Anterior cingulate cortex (tissue), 58 donors: ENCODE measurements at places on chromosomes 11 and 22.

DNA sequence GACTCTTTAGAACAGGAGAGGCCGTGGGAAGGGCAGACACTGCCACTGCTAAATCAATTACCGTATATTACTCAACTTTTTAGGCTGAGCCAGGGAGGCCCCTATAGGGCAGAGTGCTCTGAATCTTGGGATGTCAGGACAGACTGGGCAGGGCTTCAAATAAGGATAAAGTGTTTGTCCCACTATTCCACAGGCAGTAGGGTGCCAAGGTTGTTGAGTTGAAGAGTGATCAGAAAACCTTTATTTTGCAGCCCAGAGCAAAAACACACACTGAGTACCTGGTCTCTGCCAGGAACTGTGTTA lies 1.6 kb upstream of the B4GAT1 start:
- DNase-seq, result no peak

- no peak for DNase-seq
Observed at GRCh38 chr11:33214187-33214586, 43.0 kb upstream of the HIPK3 start.

GRCh38 chr11:104003491-104003890 lies 32.9 kb upstream of the DDI1 start:
- DNase-seq, result no peak

- no peak for DNase-seq
Observed at GRCh38 chr11:101195294-101195693, 65.7 kb upstream of the PGR start.

DNA sequence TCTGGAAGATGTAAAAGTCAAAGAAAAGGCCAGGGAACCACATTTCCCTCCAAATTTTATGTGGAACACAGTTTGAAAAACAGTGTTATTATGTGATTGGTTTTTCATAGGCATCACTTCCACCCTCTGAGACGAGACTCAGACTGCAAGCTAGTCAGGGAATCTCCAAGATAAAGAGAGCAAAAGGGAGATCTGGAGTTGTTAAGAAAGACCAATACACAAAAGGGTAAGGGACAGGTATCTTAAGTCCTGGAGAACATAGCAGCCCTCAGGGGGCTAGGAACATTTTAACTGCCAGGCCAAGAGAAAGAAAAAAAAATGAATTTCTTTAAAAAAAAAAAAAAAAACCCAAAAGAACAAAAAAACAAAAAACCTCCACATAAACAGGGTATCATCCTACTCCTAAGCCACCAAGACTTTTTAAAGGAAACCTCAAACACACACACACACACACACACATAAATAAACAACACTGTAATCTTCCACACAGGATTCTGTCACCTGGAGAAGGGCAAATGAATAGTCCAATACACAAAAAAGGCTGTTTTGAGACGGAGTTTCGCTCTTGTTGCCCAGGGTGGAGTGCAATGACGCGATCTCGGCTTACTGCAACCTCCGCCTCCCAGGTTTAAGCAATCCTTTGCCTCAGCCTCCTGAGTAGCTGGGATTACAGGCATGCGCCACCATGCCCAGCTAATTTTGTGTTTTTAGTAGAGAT lies 44.5 kb downstream of the CELF1 start:
- DNase-seq, result no peak

DNA sequence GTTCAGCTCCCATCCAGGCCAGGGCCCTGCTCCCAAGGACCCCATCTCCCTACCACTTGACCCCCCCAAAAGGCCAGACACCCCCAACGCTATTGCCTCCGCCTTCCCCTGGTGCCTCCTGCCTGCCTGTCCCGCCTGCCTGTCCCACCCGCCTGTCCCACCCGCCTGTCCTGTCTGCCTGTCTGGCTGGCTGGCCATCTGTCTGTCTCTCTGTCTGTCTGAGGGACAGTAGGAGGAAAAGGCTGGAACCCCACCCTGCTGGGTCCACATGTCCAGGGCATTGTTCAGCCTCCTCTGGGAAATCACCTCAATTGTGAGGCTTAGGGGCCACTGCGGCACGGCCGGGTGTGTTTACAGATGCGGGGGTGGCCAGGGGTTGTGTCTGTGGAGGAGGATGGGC lies 25.3 kb upstream of the CBX7 start:
- no peak for DNase-seq

DNA sequence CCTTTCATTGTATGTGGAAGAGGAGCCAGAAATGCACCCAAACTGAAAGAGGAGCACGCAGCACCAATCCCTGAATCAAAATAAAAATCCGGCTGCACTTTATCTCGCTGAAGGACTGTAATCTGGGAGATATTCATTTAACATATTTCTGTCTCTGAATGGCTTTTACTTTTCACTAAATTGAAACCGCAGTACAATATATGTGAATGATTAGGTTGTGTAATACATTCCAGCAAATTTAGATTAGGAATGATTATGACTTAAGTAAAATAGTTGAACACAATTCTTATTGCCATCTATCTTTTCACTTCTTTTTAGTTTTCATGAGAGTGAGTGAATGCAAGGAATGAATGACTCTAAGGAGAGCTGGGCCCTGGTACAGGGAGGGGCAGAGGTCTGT lies 232.1 kb downstream of the ST3GAL4 start:
- DNase-seq, result no peak

GRCh38 chr11:36509694-36510593 lies at the start of gene TRAF6:
Gene TRAF6 (minus strand): TSS chr11:36510272. CDS start chr11:36501515, 8,757 bp downstream.
- DNase-seq, result peak; percentile 86

GRCh38 chr22:50473855-50474671 lies 772 bp downstream of the SBF1 start:
- peak; percentile 21 for DNase-seq

GRCh38 chr11:57658023-57658361 lies 430 bp downstream of the CLP1 start:
- no peak for DNase-seq

DNA sequence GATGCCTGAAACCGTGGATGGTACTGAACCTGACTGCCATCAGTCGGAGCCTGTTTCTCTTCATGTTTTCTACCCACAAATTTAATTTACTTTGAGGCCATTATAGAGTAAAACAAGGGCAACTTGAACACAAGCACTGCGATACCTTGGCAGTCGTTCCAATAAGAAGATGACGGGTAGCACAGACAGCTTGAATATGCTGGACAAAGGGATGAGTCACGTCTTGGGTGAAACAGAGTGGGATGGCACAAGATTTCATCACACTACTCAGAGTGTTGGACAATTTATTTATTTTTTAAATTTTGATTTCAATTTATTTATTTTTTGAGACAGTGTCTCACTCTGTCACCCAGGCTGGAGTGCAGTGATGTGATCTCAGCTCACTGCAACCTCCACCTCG lies 5.7 kb downstream of the DIXDC1 start:
- DNase-seq, result no peak

DNA sequence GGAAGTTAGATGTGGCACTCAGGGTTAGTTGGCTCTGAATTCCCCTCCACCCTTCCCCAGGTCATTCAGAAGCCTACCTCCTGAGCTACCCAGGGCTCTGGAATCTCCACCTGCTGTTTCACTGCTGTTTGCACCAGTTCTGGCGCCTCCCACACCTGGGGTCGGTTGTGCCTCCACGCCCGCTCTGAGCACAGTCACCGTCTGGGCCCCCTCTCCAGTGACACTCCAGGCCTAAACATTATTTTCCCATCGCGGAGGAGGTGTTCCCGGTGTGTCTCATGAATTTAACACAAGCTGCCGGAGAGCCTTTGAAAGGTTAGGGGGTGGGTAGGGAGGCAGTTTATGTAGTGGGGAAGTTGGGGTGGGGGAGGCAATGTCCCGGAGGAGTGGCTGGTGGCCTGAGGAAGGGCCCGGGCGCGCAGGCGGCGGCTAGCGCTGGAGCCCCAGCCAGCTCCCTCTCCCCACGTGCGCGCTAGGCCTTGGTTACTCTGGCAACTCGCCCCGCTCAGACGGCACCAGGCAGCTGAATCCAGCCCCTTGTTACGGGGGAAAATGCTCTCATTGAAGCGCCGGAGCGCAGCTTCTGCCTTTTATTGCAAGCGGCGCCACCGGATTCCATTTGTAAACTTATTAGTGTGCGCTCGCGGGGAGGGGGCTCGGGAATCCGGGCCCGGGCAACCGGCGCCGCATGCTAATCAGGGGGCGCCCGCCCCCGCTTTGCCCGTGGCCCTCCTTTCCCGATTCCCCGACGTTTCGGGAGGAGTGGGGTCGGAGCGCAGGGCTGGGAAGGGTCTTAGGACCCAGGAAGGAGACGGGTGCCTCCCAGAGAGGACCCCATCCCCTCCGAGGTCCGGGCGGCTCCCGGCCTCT lies 52.4 kb downstream of the GRIK4 start:
- DNase-seq, result peak; percentile 69

DNA sequence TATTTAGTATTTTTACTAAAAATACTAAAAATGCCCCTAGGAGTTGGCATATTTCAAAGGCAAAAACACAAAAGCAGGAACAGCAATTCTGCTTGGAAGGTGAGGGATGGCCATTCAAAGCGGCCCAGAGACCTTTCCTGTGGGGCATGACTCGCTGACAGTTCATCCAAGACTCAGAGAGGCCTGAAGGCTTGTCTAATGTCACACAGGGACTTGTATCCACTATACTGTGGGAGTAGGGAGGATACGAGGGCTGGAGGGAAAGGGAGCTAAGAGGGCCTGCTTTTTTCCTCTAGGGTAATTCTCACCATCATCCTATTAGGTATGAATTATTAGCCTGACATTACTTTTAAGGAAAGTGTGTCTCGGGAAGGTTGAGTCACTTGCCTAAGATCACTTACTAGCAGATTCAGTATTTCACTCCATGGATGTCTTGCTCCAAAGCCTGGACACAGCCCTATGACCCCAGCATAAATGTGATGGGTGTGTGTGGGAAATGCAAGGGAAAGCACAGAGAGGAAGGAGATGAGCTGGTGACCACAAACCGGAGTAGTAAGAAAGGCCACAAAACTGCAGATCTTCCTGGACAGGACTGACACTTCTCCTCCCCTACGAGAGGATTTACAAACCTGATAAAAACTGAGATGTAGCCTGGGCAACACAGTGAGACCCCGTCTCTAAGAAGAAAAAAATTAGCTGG lies 16.7 kb upstream of the UCP3 start:
- no peak for DNase-seq

DNA sequence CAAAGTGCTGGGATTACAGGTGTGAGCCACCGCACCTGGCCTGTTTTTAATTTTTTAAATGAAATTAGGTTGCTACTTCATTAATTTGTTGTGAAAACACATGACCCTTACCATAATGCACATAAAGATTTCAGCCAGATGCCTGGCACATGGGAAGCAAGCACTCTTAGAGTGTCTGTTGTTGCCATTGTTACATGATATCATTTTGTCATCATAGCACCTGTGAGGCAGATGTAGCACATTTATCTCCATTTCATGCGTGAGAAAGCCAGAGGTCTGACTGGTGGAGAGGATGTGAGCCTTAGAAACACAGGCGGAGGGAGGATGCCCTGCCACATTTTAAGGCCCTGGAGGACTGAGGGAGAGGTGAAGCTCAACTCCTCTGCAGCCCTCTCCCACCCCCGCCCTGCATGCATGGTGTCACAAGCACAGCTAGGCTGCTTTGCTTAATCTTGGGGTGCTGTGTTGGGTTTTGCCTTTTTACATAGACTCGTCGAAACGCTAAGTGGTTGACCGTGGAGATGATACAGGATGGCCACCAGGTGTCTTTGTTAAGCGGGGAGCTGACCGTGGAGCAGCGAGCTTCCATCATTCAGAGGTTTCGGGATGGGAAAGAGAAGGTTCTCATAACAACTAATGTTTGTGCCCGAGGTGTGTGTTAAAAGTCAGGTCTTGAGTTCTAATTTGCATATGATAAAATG lies 14.0 kb downstream of the DDX25 start:
- no peak for DNase-seq

- no peak for DNase-seq
Observed at GRCh38 chr11:95305705-95306104, 74.7 kb upstream of the SESN3 start.

- no peak for DNase-seq
Observed at GRCh38 chr22:45870011-45870410, 107.0 kb downstream of the WNT7B start.

DNA sequence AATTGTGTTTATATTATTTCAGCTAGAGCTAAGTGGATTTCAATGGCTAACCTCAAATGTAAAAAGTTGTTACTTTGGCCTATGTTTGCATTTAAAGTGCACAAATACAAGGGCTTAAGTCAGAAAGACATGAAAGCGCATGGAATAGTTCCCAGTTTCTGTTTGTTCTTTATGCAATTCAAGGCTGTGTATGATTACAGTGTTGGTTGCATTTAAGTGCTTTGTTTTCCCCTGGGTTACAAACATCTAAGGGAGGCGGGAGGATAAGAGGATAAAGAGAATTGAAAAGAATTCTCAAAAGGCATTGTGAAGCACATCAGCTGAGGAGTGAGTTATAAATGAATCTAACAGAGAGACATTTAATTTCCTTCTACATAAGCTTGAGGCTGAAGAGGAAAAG lies 453.4 kb downstream of the NTM start:
- no peak for DNase-seq

- no peak for DNase-seq
Observed at GRCh38 chr11:85589373-85589772, 37.8 kb downstream of the DLG2 start.

DNA sequence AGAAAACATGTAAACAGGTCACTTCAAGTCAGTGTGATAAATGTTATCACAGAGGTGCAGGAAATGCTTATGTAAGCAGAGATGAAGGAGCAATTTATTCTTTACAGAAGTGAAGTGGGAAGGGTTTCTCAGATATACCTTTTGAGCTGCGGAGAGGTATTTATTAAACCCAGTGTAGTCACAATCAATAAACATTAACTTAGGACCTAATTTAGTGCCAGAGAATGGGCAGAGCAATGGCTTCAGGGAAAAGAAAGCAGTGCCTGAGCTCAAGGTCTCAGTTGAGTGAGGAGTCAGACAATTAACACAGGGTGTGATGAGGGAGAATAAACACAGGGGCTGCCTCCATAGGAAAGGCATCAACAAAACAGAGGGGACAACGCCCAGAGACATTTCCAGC lies 1.9 kb downstream of the MS4A5 start:
- DNase-seq, result no peak

DNA sequence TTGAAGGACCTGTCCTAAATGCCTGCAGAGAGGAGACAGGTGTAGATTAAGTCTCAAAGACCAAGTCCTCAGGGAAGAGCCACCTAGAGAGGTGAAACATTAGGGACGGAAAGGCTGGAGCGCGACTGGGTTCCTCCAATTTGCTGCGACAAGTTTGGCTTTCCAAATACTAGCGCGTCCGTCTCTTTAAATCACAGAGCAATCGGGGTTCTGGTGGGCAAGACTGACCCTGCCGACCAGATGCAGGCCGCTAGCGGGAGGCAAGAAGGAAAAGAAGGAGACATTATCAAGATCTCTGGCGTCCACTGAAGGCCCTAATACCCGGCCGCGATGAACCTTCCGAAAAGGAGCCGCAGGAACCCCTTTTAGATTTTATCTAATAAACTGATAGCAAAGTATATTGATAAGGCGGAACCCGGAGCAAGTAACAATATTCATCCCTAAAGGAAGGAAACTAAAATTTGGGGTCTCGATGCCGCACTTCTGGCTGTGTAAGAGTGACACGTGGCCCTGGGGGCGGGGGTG lies 128.2 kb upstream of the C11orf58 start:
- DNase-seq, result no peak
